Activated T-helper 1 cell treated with anti-CD3 and anti-CD28 coated beads, Interleukin-2, amount 50 U/mL, for 16 hours (primary cell): ENCODE measurements at places on chromosomes 3 and 15.

- no peak for DNase-seq
Measured at GRCh38 chr3:38579141-38579540, 70.3 kb downstream of the SCN5A start.

- DNase-seq, result no peak
Measured at GRCh38 chr3:3201611-3202010, 22.1 kb upstream of the CRBN start.

- DNase-seq, result no peak
Measured at GRCh38 chr3:180409883-180410282, 192.1 kb upstream of the TTC14 start.

DNA sequence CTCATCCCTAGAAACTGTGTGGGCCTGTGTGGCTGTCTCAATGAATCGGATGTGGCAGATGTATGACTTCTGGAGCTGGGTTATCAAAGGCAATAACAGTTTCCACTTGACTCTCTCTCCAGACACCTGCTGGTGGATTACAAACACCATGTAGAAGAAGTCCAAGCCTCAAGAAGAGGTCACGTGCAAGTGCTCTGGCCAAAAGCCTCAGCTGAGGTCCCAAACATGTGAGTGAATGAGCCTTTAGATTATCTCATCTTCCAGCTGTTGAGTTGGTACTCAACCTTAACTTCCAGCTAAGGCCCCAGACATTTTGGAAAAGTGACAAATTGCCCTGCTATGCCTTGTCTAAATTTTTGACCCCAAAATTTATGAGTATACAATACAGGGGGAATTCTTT lies 42.7 kb upstream of the IL12A start:
- no peak for DNase-seq

GRCh38 chr3:4432259-4432658 lies 34.8 kb downstream of the SUMF1 start:
- DNase-seq, result no peak

- no peak for DNase-seq
Measured at GRCh38 chr3:77320514-77320913, 280.6 kb downstream of the ROBO2 start.

- no peak for DNase-seq
Measured at GRCh38 chr15:76258460-76258859, 52.8 kb downstream of the ETFA start.

DNA sequence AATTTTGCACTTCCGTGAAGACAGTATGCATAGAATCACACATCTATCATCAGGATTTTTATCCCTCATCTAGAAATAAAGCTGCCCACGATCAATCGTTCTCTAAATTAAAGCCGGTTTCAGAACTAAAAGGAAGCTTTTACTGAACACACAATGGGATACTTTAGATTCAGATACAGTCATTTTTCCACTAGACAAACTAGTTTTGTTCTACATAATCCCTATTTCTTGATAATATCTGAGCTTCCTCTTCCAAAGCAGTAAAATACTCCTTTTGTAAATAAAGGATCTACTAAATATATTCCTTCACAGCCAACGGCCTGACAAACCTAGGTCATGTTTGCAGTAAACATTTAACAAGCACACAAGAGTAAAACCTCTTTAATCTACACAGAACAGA lies 2.0 kb upstream of the GANC start:
- DNase-seq, result no peak

GRCh38 chr15:96123028-96123400 lies 207.5 kb upstream of the NR2F2 start:
- DNase-seq, result no peak

DNA sequence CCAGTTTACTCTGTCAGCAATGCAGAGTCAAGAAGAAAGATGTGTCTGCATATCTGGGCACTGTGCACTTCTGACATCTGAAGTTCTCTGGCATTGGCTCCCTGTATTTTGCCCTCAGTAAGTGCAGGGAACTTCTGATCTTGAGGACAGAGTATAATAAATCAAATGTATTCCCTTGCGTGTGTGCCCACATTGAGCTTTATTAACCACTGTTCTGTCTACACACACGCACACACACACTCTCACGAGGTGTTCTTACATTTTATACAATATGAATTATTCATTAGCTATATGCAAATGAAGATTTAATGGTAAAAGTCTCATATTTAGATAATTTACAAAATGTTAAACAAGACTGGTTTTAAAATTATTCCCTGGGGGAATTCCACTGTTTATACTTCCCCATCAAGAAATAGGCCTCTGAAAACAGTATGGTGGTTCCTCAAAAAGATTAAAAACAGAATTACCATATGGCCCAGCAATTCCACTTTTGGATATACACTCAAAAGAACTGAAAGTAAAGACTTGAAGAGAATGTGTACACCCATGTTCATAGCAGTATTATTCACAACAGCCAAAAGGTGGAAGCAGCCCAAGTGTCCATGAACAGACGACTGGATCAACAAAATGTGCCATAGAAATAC lies 24.6 kb upstream of the ANPEP start:
- no peak for DNase-seq

DNA sequence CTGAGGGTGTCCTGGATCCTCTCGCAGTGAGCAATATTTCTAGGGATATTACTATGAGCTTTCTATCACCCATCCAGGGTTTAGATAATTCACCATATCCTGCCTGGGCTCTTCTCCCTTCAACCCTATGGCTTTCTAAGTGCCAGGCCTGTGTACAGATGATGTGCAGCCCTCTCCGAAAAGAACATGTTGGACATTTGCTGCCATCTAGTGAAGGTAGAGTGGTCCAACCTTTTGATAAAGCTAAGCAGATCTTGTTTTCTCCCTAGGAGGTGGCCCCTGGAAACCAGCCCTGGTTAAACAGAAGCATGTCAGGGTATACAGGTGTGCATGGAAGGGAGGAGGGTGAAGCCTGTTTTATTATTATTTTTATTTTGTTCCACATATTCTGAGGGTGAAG lies 27.9 kb upstream of the SCN10A start:
- no peak for DNase-seq

DNA sequence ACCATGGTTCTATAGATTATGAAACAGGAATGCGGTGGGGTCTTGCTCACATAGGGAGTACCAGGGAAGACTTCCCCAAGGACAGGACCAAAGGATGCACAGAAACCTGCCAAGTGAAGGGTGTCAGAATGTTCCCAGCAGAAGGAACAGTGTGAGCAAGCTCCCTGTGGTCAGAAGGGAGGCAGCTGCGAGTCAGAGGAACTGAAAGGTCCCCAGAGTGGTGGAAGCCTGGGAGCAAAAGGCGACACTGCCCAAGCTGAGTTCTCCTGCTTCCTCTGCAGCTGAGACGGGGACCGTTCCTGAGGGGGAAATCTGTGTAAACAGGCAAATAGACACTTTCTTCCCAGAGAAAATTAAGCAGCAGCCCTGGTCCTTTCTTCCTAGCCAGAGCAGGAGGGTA lies 14.2 kb upstream of the SLC6A6 start:
- no peak for DNase-seq

- no peak for DNase-seq
Measured at GRCh38 chr3:52498137-52499054, 3.3 kb downstream of the STAB1 start.
